Left lung (tissue), 14 donors: ENCODE measurements at places on chromosomes 2 and 18. TPM values are rescaled to one million over a fixed set of nuclear protein-coding genes. Genes with fewer than 3 reads are reported as not detected.

DNA sequence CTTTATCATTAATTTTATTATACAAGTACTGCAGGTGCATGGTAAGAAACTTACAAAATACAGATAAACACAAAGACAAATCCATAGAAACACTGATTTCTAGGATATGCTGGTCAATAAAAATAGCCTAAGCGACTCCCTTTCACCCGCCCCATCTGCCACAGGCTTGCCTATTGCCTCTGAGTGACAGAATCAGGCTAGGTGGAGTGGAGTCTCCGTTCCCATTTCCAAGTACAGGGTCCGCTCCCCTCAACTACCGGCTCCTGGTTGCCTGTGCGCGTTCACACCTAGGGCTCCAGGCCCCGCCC lies 201 bp upstream of the TRAPPC12 start:
- H3K27me3 ChIP-seq: no peaks in the 10 kb centered on the region
- peaks cover 22% of the 10 kb centered on the region for H3K4me1 ChIP-seq
- peak overlapping the region; percentile 85 for H3K27ac ChIP-seq
- peak overlapping the region; percentile 86 for H3K4me3 ChIP-seq

DNA sequence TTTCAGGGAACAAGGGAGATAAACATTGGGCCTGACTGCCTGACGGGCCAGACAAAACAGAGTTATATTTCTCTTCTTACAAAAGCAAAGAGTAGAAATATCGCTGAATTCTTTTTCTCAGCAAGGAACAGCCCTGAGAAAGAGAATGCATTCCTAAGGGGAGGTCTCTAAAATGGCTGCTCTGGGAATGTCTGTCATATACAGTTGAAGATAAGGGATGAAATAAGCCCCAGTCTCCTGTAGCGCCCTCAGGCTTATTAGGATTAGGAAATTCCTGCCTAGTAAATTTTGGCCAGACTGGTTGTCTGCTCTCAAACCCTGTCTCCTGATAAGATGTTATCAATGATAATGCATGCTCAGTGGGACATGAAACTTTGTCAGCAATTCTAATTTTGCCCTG lies 134.9 kb upstream of the CNTNAP5 start:
- H3K36me3 ChIP-seq: no peaks in the 10 kb centered on the region
- no peak overlapping the region for H3K27ac ChIP-seq
- no peak for DNase-seq
- H3K27me3 ChIP-seq: no peaks in the 10 kb centered on the region

DNA sequence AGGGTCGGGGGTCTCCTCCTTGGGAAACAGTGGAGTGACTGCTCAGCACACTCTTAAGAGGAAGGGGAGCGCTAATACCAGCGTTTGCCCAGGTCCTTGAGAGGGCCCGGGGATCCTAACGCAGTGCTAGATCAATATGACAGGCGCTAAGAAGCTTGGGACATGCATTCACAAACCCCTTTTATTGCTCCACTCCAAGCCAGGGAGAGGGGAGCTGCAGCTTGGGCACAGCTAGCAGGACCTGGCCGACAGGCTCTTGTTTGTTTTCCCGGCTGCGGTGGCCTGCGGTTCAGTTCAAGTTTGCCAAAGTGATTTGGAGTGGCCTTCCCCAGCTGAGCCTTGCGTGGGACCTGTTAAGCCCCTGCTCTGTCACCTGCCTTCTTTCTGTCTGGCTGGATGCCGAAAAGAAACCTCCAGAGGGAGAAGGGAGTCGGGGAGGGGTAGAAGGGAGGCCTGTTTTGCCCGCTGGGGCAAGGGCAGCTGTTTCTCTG lies 152.1 kb downstream of the GLI2 start:
- H3K4me3 ChIP-seq: no peak overlapping the region
- peak; percentile 56 for DNase-seq
- no peak overlapping the region for H3K27ac ChIP-seq
- H3K4me1 ChIP-seq: no peaks in the 10 kb centered on the region
- peaks cover 30% of the 10 kb centered on the region for H3K27me3 ChIP-seq
- H3K36me3 ChIP-seq: no peaks in the 10 kb centered on the region

GRCh38 chr18:58649966-58650816 lies 21.1 kb upstream of the MALT1 start:
- H3K4me1 ChIP-seq: no peaks in the 10 kb centered on the region
- H3K4me3 ChIP-seq: no peak overlapping the region
- H3K27ac ChIP-seq: no peak overlapping the region
- no peak for DNase-seq
- H3K36me3 ChIP-seq: no peaks in the 10 kb centered on the region

Gene PCARE
- 0.05 TPM for total RNA-seq

Gene IL36G
- total RNA-seq: not detected

Gene NPPC
- total RNA-seq: not detected

Gene PHOSPHO2
- total RNA-seq: 5.4 TPM
